ENCODE measurements at places on chromosomes 12 and 14.

- DNase-seq: no peak
These were observed 141.9 kb upstream of the BMP4 start for GRCh38 chr14:54098536-54098935.

- DNase-seq: no peak
These were observed 10.8 kb upstream of the MED6 start for GRCh38 chr14:70611216-70611615.

DNA sequence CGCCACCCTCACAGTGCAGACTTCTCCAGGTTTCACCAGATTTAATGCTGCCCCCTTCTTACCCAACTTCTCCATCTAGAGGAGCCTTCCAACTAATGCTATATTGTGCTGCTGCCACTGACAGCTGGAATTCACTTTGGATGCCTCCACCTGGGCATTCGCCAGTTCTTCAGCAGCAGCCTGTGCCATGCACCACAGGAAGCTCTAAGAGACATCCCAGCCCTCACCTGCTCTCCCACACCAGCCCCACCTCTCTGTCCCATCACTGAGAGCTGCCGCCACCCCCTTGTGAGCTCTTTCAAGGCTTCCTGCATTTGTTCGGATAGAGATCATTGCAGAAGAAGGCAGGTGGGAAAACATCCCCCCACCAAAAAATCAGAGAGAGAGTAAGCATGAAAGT is 4.6 kb upstream of the KRT2 start:
- DNase-seq: no peak

GRCh38 chr12:102454808-102455760 is 25.3 kb downstream of the IGF1 start:
- DNase-seq: no peak

GRCh38 chr12:67968725-67969124 is 20.5 kb upstream of the IFNG-AS1 start:
- no peak for DNase-seq
